Cortex of kidney (tissue), 1 donor: ENCODE measurements at places on chromosomes 11 and 22.

DNA sequence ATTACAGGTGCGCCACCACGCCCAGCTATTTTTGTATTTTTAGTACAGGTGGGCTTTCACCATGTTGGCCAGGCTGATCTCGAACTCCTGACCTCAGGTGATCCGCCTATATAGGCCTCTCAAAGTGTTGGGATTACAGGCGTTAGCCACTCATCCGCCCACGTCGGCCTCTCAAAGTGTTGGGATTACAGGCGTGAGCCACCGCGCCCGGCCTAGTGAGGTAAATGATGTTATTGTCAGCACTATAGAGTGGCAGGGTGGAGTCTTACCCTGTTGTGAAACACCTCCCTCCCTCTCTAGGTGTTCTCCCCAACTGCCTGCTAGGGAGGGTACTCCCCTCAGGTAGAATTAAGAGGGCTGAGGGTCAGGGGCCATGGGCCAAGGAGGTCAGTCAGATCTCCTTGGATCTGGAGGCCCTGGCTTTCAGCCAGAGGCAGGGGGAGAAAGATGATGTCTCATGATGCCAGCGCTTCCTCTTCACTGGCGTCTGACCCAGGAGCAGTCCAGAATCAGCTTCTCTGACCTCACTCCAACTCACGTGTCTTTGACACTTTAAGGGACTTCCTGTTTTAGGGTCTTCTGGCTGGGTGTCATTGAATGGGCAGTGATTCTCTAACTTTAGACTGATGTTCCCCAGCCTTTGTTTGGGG lies 2.0 kb downstream of the GGA1 start:
- DNase-seq: no peak

DNA sequence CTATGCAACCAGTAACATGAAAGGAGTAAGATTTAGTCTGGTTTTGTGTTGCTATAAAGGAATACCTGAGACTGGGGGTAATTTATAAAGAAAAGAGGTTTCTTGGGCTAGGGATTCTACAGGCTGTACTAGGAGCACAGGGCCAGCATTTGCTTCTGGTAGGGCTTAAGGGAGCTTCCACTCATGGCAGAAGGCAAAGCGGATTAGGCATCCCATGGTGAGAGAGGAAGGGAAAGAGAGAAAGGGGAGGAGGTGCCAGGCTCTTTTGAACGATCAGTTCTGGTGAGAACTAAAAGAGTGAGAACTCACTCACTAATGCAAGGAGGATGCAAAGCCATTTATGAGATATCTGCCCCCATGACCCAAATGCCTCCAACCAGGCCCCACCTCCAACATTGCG lies 283.2 kb downstream of the OPCML start:
- DNase-seq: no peak

DNA sequence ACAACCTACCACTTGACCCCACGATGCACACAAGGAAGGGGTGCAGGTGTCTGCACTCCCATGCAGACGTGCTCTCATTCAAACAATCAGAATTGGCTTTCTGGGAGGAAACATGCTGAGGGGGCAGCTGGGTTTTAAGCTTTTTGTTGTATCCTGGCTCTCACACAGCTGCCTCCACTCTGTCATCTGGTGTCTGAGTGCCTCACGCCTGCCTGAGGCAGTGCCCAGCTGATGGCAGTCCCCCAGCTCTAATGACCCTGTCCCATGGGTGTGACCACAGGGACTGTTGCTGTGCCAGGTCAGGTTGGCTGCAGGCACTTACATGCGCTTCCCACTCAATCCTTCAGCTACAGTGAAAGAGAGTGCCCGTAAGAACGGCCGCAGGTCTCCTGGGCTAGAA lies 53.7 kb downstream of the ARFGAP3 start:
- no peak for DNase-seq

DNA sequence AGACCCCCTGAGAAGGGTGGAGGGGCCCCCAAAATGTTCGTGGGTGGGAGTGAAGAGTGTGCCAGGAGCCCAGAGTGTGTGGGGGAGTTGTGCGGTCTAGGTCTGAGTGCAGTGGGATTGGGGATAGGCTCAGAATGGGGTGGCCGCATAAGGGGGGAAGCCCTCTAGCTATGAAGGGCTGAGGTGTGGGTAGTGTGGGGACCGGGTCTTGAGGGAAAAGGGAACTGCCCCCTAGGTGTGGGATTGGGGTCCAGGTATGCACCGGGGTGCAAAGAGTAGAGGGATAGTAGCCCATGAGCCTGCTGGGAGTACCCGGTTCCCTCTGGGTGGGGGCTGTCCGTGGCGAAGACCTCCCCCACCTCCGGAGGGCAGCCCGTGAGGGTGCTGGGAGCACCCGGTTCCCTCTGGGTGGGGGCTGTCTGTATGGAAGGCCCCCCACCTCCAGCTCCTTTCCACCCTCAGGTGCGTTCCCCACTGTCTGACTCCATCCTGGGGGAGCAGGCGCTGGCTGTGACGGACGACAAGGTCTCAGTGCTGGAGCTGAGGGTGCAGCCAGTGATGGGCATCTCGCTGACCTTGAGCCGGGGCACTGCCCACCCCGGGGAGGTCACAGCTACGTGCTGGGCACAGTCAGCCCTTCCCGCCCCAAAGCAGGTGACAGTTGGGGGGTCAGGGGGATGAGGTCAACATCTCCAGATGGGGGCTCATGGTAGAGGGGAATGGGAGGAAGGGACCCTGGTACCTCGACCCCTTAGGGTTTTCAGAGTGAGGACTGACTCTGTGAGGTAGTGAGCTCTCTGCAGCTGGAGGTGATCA lies 10.7 kb downstream of the TMEM132A start:
- no peak for DNase-seq

GRCh38 chr11:86220653-86221052 lies 23.9 kb upstream of the EED start:
- DNase-seq: no peak

DNA sequence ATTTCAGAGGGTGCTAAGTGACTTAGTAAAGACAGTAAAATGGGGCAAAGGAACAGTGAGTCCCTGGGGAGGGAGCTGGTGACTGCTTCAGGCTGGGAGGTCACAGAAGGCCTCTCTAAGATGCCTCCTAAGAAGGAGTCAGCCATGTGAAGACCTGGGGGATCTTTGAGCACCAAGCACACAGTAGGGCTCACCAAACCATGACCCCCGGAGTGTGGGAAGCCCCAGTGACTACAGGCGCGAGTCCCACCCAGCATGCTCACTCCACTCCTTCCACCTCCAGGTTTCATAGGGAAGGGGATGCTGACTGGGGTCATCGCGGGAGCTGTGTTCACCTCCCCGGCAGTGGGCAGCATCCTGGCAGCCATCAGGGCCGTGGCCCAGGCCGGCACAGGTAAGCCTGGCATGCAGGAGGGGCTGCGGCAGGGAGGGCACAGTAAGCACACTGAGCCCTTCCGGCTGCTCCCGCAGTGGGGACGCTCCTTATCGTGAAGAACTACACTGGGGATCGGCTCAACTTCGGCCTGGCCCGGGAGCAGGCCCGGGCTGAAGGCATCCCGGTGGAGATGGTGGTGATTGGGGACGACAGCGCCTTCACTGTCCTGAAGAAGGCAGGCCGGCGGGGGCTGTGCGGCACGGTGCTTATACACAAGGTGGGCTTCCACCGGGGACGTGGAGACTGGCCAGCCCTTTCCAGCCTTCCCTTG lies 5.9 kb downstream of the TKFC start:
- no peak for DNase-seq
